ENCODE measurements at places on chromosomes 4 and X.

DNA sequence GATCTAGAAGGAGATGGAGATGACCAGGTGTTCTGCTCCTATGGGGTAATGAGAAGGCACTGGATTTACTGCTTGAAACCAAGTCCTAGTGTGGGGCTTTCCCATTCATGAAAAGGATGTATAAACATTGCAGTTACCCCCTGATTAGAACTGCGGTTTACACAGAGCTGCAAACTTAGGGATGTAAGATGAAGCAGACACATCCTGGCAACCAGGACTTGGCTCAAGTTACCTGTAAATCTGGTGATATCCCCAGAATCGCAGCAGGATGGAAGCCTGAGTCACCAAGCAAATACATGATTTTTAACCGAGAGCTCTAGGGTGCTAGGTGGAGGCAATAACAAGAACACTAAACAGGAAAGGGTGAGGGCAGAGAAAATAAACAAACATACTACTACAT is 178.6 kb upstream of the MAMLD1 start:
- DNase-seq = no peak

DNA sequence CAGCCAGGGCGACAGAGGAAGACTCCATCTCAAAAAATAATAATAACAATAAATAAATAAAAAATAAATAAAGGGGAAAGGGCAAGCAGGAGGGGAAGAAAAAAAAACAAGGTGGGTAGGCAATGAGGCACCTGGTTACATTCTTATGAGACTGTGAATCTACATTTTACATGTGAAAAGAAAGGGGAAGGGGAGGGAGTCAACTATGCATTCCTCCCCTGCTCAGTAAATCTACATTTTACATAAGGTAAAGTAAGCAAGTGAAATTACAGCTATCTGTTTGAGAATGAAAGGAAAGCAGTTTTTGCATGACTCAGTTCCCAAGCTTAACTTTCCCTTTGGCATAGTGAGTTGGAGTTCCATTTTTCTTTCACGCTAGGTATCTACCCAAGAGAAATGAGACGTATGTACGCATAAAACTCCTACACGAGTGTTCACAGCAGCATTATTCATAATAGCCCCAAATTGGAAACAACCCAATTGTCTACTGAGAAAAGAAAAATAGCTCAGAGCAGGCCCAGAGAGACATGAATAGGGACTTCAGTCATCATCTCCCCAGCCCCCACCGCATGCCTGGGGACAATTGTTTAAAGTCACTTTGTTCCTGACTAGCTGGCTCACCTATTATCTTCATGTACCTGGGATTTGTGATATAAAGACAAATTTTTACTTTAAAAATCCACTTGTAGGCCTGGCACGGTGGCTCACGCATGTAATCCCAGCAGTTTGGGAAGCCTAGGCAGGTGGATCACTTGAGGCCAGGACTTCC is 52.4 kb downstream of the DDX3X start:
- no peak for DNase-seq

DNA sequence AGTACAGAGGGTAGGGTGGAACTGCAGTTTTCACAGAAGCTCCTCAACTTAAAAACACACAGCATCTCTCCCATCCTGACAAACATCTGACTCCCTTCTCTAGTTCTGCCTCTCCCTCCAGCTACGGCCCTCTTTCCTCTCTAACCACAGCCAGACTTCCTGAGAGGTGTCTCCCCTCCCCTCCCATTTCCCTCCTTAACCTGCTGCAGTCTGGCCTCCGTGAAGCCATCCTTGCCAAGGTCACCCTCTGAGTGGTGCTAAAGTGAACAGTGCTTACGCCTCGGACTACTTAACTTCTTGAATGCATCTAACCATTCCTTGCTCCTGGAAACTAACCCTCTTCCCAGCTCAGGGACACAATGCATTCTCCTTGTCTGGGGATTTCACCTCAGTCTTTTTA is 53.3 kb downstream of the RTL5 start:
- DNase-seq = no peak

GRCh38 chrX:120664081-120664480 is 34.2 kb upstream of the C1GALT1C1 start:
- DNase-seq = peak; percentile 8

All from fibroblast of the conjunctiva (primary cell).